ENCODE measurements at places on chromosomes 12 and 14. TPM values are rescaled to one million over a fixed set of nuclear protein-coding genes. Genes with fewer than 3 reads are reported as not detected.

Gene PPP4R4
- 0.50 TPM for total RNA-seq

Gene GPRC5D
- 0.22 TPM for total RNA-seq

Gene DICER1
- total RNA-seq = 20.3 TPM

Gene CSRP2
- total RNA-seq = 19.4 TPM

Gene RNASE7
- not detected for total RNA-seq

Gene TDRD9
- 0.14 TPM for total RNA-seq

Gene PROX2
- total RNA-seq = not detected

Gene ACOT6
- total RNA-seq = not detected

Gene CCDC177
- 0.02 TPM for total RNA-seq

Gene MYH6
- total RNA-seq = 0.03 TPM

Gene NXPH4
- total RNA-seq = 5.1 TPM

Gene CCDC175
- total RNA-seq = not detected

Gene IAPP
- not detected for total RNA-seq

Gene P2RX2
- not detected for total RNA-seq

Gene CLEC7A
- not detected for total RNA-seq

Gene FLRT2
- total RNA-seq = 3.9 TPM

Gene ZC2HC1C
- 5.1 TPM for total RNA-seq

Gene PTCSC3
- total RNA-seq = not detected

Gene RFLNA
- 0.24 TPM for total RNA-seq

Gene GLI1
- 8.1 TPM for total RNA-seq

Gene BICDL1
- total RNA-seq = 4.7 TPM

Gene INHBC
- not detected for total RNA-seq

Gene LRRK2
- total RNA-seq = 1.7 TPM

Gene WNT5B
- total RNA-seq = 2.8 TPM

Gene LYZ
- 0.45 TPM for total RNA-seq

Gene GYS2
- not detected for total RNA-seq

Gene ACOT4
- 2.5 TPM for total RNA-seq

Gene IGFBP6
- 240 TPM for total RNA-seq

Gene DLGAP5
- total RNA-seq = 31.4 TPM

Gene PLEKHD1
- total RNA-seq = not detected

Gene REM2
- 0.36 TPM for total RNA-seq

Gene GPRC5A
- total RNA-seq = 263 TPM

Gene MSRB3
- 21.0 TPM for total RNA-seq

Gene RBMS2
- 10.0 TPM for total RNA-seq

Gene TAS2R9
- total RNA-seq = not detected

Gene STAC3
- total RNA-seq = 0.40 TPM

Gene NUMB
- total RNA-seq = 40.4 TPM

Gene CAPZA3
- total RNA-seq = not detected

Gene TGFB3
- total RNA-seq = 1.1 TPM

Gene NPFF
- not detected for total RNA-seq

Gene RAD52
- 9.6 TPM for total RNA-seq

Gene NGB
- not detected for total RNA-seq

Gene RNF212B
- total RNA-seq = not detected

Gene TMEM121
- 8.7 TPM for total RNA-seq

Gene RGS6
- not detected for total RNA-seq

Gene KLRC4
- not detected for total RNA-seq

Gene MYF5
- not detected for total RNA-seq

Gene CLEC4E
- total RNA-seq = 0.59 TPM

Gene TAS2R30
- not detected for total RNA-seq

Gene LHX5
- total RNA-seq = 0.07 TPM

Gene ST8SIA1
- total RNA-seq = not detected

Gene BEGAIN
- 7.1 TPM for total RNA-seq

Gene C12orf54
- not detected for total RNA-seq

Gene CCT2
- 291 TPM for total RNA-seq

Gene OR4N2
- total RNA-seq = not detected

Gene PTPRB
- 0.75 TPM for total RNA-seq

Gene HOXC12
- not detected for total RNA-seq

Gene LTBR
- total RNA-seq = 229 TPM

Gene ANKS1B
- total RNA-seq = 0.63 TPM

Gene CD163L1
- 0.17 TPM for total RNA-seq
